ENCODE measurements at places on chromosomes 16 and 17. TPM values are rescaled to one million over a fixed set of nuclear protein-coding genes. Genes with fewer than 3 reads are reported as not detected.
A peak's percentile ranks its signal among the peaks of the same experiment; 100 is the strongest.

The HP gene
- not detected for total RNA-seq

The KRT14 gene
- not detected for total RNA-seq

The TLCD1 gene
- total RNA-seq = 5.2 TPM

The CNGB1 gene
- not detected for total RNA-seq

The ITGA2B gene
- total RNA-seq = 3.2 TPM

The NRN1L gene
- 1.9 TPM for total RNA-seq

The PIRT gene
- total RNA-seq = not detected

The OTOP2 gene
- total RNA-seq = not detected

The LLGL2 gene
- 12.5 TPM for total RNA-seq

The SBK1 gene
- total RNA-seq = 7.0 TPM

DNA sequence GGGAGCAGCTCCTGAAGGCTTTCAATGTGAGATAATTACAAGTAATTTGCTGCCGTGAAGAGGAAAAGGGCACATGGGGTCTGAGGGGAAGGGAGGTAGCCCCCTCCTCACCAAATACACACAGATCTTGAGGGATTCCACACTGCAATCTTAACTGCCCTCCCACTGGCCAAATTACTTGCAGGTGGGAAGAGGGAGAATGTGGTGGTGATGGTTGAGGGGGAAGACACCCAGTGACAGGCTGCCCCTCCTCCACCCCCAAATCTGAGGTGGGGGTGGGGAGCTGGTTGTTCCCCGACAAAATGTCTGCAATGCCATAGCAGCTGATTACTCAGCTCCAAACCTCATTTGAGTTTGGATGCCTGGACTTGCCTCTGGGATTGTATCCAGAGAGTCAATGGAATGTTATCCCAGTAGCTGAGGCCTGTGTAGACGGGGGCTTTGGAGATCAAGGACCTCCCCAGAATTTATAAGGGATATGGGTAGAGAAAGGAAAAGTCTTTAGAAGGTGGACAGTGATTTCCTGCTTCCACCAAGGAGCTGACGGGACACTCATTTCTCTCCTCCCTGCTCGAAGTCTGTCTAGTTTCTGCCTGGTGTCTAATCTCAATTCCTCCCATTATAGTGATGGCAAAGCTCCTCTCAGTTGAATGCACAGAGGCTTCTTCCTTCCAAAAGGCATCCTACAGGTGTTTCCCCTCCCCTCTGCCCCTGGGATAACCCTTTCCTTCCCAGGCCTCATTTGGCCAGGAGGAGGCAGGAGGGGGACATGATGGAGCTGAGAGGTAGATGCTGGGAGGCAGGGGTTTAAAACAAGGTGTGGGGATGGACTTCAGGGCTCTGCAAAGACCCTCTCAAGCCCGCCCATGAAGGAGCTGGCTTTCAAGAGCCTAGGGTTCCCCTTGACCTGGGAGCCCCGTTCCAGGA, 8.7 kb downstream of the DLX4 start:
- no peak for DNase-seq

- DNase-seq = no peak
Observed at GRCh38 chr17:46820592-46821450, 2.3 kb upstream of the WNT3 start.

GRCh38 chr17:39926135-39926587, 1.2 kb downstream of the ORMDL3 start:
- no peak for DNase-seq

- peak; percentile 26 for DNase-seq
Observed at GRCh38 chr16:24988593-24989338, 26.4 kb downstream of the ARHGAP17 start.

DNA sequence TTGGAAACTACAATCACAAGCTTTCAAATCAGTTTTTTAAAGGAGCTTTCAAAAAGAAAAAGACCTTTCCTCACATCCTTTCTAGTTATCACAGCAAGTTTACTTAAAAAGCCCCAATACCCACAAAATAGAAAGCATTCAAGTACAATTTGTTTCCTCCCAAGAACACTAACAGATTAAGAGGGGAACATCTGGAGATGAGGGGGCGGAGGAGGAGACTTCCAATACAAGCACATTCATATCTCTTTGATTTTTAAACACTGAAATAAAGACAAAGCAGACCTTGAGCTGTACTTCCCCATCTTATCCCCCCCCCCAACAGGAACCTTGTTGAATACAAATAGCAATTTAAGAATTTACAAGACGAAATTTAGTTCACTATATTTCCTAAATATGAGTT, 2.0 kb downstream of the YWHAE start:
- no peak for DNase-seq

GRCh38 chr16:17404941-17405689, 65.6 kb downstream of the XYLT1 start:
- no peak for DNase-seq

- no peak for DNase-seq
Observed at GRCh38 chr16:3580251-3580651, 3.0 kb upstream of the NLRC3 start.

- DNase-seq = no peak
Observed at GRCh38 chr16:50386774-50387173, 18.0 kb upstream of the BRD7 start.

GRCh38 chr17:70520447-70520846, 351.1 kb downstream of the KCNJ2 start:
- no peak for DNase-seq

GRCh38 chr16:6495486-6496210, 837.0 kb upstream of the RBFOX1 start:
- DNase-seq = no peak

Data from activated T-cell treated with anti-CD3 and anti-CD28 coated beads, Interleukin-2, amount 50 U/mL, for 72 hours (primary cell).